Activated T-cell treated with anti-CD3 and anti-CD28 coated beads, Interleukin-2, amount 50 U/mL, for 4 hours (primary cell): ENCODE measurements at places on chromosomes 3 and 15. TPM values are rescaled to one million over a fixed set of nuclear protein-coding genes. Genes with fewer than 3 reads are reported as not detected.

Gene PARL
- 109 TPM for total RNA-seq

Gene PRSS50
- not detected for total RNA-seq

Gene CXCR6
- 1.4 TPM for total RNA-seq

Gene GPR27
- total RNA-seq, result 2.3 TPM

Gene HCN4
- not detected for total RNA-seq

Gene SH2D7
- not detected for total RNA-seq

Gene EIF1B
- 87.0 TPM for total RNA-seq

Gene NLGN1
- not detected for total RNA-seq

Gene PLCH1
- total RNA-seq, result 0.08 TPM

Gene FSTL1
- total RNA-seq, result 0.91 TPM

Gene MIX23
- total RNA-seq, result 143 TPM

Gene PPP4R2
- 119 TPM for total RNA-seq
